ENCODE measurements at places on chromosomes 4 and X.

GRCh38 chrX:23885803-23886202, 21.9 kb downstream of the APOO start:
- no peak for DNase-seq

GRCh38 chrX:10620121-10620699, at the start of gene MID1:
TSS of gene MID1 (minus strand) at chrX:10620585. CDS start at chrX:10567547, 53,038 bp downstream.
- peak; percentile 78 for DNase-seq

GRCh38 chr4:154779362-154779947, 1.6 kb upstream of the RBM46 start:
- DNase-seq = no peak

- DNase-seq = peak; percentile 13
These were observed 70.9 kb downstream of the INTS12 start for GRCh38 chr4:105637408-105638176.

DNA sequence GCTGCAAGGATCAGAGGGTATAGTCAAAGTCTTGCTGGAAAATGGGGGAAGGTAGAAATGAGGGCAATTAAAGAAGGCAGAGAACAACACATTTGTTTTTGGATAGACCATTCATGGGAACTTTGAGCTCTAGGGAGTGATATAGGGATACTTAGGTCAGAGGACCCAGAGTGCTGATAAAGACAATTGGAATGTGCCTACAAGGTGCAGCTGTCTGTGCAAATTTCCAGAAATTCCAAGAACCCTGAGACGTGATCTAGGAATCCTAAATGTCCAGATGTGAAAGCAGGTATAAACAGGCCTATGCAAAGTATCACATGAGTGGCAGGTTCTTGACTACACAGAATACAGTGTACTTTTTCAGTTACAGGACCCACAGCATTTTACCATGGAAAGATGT, 24.2 kb downstream of the FNIP2 start:
- no peak for DNase-seq

- no peak for DNase-seq
These were observed 96.4 kb upstream of the ARX start for GRCh38 chrX:25112156-25112555.

GRCh38 chr4:113591982-113592381, 169.6 kb downstream of the CAMK2D start:
- DNase-seq = no peak

- no peak for DNase-seq
These were observed 92.0 kb upstream of the CLCN4 start for GRCh38 chrX:10064736-10065135.

DNA sequence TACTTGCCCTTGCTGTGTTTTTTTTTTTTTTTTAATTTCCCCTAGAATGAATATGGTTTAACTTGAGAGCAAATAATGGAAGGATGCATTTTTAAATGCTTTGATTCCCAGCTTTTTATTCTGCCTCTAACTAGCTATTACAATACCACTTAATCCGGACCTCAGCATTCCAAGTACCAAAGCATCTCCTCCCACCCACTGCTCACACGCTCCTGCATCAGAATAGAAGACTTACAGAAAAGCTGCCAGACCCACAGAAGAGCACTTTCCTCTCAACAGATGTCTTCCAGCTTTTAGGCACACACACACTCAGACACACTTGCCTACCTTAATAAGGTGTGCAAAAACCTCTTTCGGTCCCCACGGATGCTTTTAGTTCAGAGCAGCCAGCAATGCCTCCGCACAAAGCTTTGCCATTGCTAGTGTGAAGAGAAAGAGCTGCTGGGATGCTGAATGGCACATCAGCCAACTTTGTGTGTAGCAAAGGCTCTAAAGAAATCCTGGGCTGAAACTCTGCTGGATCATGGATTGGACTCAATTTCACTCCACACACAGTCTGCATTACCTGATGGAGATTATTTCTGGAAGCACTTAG, 1056.2 kb downstream of the DMD start:
- DNase-seq = no peak

GRCh38 chr4:80740375-80740774, 290.1 kb upstream of the BMP3 start:
- no peak for DNase-seq

GRCh38 chr4:38600575-38600974, 63.4 kb upstream of the KLF3 start:
- no peak for DNase-seq

GRCh38 chr4:37690976-37691375, 4.8 kb upstream of the RELL1 start:
- no peak for DNase-seq

DNA sequence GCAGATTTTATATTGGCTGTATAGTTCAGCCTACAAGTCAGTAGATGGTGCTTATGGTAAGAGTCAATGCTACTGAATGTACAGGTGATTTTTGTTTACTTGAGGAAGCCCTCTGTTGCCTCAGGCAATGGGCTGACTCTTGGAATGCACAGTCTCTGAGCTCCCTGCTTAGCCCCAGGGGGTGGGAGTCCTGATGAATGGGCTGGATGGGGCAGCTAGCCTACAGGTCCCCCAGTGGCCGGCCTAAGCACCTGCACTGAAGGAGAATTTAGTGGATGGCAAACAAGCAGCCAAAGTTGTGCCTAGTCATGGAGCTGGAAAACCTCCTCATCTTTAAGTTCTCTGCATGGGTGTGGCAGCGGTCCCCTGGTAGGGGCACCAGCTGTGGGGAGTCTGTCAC, 101.8 kb upstream of the CXorf51B start:
- DNase-seq = no peak

DNA sequence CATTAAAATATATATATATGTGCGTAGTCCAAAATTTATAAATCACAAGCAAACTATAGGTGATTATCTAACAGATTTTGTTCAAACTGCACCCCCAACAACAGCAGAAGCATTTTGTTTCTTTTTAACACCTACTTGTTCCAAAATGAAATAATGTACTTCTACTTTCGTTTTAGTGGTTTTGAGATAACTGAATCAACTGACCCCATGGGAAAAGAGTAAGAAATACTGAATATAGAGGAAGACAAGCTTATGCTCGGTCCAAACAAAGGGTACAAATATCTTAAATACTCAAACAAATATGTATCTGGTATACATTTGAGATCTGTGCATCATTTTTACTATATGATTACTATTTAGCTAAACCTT, 22.4 kb downstream of the MAP7D3 start:
- DNase-seq = no peak

DNA sequence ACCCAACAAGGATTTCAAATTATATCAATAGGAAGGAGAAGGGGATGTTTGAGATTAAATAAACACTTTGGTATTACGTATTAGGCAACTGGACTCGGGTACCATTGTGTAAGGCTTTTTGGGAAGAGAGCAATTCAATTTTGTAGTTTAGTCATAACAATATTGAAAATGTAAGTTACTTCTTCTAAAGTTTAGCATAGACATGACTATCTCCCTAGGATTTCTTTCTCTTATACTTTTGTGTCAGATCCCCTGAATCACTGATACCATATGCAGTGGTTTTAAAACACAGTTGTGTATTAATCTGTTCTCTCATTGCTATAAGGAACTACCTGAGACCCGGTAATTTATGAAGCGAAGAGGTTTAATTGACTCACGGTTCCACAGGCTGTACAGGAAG, 123.8 kb upstream of the FAM9C start:
- no peak for DNase-seq

DNA sequence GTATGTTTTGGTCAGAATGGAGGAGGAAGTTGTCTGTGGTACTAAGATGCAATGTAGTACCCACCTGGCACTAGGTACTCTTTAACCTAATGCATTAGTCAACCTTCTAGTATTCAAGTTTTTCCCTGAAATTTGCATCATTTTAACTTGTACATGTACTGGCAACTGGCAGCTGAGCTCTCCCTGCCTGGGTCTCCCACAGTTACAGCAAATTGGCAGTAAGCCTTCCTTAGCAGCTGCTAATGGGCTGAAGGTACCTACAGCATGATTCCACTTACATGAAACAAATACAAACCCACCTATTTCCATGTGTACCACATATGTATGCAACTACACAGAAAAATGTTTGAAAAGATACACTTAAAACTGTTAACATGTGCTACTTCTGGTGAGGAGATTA, 8.1 kb upstream of the KLHL2 start:
- DNase-seq = no peak

DNA sequence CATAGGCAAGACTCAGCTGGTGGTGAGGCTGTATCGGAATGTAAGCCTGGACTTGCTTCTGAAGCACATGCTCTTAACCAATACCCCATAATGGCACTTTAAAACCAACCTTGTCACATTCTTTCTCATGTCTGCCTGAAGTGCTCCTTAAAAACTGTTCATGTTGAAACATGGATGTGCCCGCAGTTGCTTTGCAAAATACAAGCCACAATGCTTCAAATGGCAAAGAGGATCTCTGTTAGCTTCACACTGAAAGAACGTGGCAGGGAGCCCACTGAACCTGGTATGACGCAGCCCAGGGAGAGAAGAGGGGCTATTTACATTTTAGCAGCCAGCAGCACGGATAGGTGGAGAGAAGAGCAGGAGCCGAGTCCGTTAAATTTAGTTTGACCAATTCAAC, 29.3 kb downstream of the SOD3 start:
- DNase-seq = no peak

GRCh38 chrX:46953597-46953996, 41.4 kb downstream of the JADE3 start:
- DNase-seq = no peak

Data from ovary (tissue), 10 donors.